Sigmoid colon (tissue), 7 donors: ENCODE measurements at places on chromosomes 7 and 10. TPM values are rescaled to one million over a fixed set of nuclear protein-coding genes. Genes with fewer than 3 reads are reported as not detected.

Gene TRIM73
- total RNA-seq, result 1.4 TPM

Gene OR9A2
- total RNA-seq, result not detected

Gene POT1
- 22.7 TPM for total RNA-seq

Gene GBX1
- not detected for total RNA-seq

Gene DENND2A
- 15.8 TPM for total RNA-seq

Gene PNLIPRP1
- total RNA-seq, result not detected

Gene TMEM213
- not detected for total RNA-seq

DNA sequence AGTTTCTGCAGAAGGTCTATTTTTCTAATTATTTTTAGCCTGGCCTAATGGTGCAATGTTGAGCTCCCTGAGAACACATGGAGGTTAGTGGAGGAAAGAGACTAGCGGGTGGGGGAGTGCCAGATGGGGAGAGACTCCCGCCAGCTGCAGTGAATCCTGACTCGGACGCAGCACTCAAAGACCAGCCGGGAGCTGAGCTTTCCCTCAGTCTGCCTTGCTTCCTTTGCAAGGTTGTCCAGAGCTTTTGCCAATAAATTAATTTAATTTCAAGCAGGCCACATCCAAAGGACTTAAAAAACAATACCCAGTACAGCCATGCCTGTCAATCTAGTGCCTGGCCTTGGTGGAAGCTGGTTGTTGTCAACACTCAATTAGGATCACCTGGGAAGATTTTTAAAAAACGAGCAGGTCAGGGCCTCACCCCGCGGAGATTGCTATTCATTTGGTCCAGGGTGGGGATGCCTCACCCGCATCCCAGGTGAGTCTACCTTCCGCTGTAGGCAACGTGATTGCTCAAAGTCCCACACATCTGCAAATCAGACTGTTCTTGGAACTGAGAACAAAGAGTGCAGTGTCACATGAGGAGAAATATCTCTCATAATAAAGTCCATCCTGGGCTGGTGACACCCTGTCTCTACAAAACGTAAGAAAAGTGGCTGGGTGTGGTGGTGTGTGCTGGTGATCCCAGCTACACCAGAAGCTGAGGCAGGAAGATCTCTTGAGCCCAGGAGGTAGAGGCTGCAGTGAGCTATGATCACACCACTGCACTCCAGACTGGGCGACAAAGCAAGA lies 4.0 kb downstream of the CLRN3 start:
- no peak for DNase-seq

- DNase-seq, result no peak
Measured at GRCh38 chr10:21402606-21403083, 122.8 kb downstream of the SKIDA1 start.

DNA sequence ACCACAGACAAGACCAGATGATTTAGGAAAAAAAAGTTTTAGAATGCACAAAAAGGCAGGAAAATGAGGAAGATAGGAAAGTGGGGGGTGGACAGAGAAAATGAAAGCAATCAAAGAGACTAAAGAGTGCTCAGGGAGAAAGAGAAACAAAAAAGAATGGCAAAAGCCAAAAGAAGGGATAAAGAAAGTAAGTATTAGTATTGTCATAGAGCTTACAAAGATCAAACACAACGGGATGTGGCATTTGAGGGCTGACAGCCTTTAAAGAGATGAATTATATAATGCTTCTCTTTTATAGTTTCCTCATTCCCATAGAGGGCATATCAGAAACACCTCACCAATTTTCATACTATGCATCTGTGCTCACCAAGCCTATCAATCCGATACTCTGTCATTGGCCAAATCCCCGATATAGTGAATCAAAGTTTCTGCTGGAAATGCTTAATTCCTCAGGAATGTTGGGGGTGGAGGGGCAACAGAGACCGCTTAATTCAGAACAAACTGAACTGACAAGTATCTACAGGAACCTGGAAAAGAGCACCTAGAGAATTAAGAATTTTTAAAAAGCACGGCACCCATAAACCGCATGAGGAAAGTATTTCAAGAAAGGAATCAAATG lies 2.7 kb downstream of the COG5 start:
- no peak for DNase-seq

- no peak for DNase-seq
Measured at GRCh38 chr10:101063050-101063525, 1.3 kb downstream of the KAZALD1 start.

DNA sequence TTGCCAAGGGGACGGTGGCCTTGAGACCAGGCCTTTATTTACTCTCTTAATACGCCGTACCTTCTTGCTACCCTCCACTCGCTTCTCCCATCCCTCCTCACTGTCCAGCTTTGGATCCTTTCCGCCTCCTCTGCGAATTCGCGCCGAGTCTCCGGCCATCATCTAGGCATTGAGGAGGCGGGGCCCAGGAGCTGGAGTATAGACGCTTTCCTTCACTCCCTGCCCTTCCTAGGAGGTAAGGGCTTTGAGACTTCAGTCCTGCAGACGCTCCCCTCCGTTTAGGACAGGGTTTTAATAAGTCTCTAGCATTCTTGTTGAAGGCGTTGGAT lies 538 bp downstream of the TFAM start:
- no peak for DNase-seq

- no peak for DNase-seq
Measured at GRCh38 chr7:98119256-98119918, 12.7 kb downstream of the LMTK2 start.

DNA sequence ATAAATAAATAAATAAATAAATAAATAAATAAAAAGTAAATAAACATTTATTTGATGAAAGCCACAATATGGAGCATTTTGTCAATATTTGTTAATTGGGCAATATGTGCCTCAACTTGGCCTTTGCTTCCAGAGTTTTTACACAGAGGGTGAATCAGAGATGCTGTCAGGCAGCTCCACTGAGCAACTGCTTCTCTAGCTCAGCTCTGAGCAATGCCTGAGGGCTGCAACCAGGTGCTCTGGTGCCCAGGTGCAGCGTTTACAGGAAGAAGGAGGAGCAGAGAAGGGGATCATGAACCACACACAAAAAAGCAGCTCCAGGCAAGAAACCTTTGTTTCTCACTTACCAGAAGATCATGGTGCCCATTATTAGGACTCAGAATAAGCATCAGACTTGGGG lies 876.2 kb upstream of the AUTS2 start:
- DNase-seq, result no peak

GRCh38 chr7:45617166-45617565 lies 43.0 kb downstream of the ADCY1 start:
- DNase-seq, result no peak

DNA sequence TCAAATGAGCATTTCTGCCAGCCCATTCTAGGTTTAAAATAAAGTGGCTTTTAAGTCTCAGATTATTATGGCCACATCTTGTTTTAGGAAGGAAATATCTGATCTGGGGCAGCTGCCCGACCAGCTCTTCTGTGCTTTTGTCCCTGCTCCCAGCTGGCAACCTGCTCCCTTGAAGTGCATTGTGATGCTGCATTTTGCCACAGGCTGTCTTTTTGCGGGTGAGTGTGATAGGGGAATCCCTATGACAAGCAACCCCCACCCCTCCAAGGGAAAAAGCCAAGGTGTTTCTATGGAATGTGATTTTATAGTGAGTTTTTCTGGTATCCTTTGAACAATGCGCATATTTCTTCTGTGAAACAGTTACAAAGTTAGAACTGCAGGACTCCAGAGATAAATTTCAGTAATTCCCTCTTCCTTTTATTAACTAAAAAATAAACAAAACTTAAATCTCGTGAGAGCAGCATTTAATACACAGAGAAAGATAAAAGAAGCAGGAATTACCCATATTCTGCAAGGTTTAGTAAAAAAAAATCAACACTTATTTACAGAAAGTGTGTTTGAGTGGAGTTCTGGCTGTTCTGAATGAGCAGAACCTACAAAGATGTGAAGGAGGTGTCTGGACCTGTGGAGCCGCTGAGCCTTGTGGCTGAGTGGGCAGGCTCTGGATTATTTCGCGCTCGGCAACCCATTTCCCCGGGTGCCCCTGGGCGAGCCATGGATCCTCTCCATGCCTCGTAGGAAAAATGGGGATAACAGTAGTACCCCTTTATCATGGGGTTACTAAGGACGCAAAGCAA lies 10.1 kb upstream of the HPS1 start:
- no peak for DNase-seq

- no peak for DNase-seq
Measured at GRCh38 chr10:49310460-49310859, 11.5 kb downstream of the C10orf71 start.

GRCh38 chr10:112956631-112957350 lies 6.7 kb downstream of the TCF7L2 start:
- DNase-seq, result peak; percentile 59

DNA sequence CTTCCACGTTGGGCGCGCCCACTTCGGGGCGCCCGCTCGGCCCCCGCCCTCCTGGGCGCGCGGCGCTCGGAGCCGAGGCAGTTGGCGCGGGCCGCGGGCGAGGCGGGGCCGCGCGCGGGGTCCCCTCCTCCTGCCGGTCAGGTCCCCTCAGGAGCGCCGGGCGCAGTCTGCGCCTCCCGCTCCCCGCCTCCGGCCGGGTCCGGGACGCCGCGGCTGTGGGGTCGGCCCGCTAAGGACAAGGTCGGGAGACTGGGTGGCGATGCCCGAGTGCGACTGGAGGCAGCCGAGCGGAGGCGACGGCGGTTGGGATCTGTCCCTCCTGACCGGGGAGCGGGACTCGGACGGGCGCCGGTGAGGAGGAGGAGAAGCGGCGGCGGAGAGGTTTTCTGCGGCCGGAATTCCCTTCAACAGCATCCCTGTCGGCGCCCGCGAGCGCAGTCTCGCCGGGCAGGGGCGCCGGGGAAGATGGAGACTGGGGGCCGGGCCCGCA lies at the start of gene ATRNL1:
Gene ATRNL1, plus strand, starts transcription at position 80 of the 490 bp plus-strand sequence. Its CDS starts 386 bp downstream, at position 466.
- peak; percentile 65 for DNase-seq

DNA sequence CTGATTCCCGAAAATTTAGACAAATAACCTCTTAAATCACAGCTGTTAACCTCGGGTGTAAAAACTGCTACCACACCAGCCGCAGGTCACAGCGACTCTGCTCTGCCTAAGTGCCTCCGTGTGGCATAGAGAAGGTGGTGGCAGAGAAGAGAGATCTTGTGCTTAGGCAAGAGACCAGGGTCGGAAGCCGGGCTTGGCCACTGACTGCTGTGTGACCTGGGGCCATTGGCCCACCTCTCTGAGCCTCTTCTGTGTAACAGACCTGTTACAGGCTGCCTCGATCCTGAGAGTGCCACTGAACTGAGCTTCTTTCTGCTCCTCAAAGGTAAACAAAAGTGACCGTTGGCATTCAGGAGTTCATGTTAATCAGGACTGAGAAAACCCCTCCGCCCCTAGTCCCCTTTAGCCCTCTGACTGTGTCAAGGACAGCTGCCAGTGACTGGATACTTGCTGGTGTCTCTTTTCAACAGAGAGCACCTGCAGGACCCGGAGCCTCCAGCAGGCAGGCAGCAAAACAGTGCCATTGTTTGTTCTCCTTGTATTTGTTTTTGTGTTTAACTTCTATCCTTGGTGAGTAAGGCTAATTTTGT lies 36.5 kb downstream of the ZMIZ1 start:
- DNase-seq, result no peak

DNA sequence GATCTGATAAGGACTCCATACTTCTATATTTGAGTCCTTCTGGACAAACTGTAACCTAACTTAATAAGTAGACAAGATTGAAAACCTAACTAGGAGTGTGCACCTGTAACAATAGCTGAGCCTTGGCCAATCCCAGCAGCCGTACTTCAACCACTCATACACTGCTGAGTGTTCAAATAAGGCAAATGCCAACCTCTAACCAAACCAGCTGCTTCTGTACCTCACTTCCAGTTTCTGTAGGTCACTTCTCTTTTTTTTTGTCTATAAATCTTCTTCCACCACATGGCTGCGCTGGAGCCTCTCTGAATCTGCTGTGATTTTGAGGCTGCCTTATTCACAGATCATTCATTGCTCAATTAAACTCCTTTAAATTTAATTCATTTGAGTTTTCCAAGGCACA lies 753.2 kb downstream of the DNAJB9 start:
- no peak for DNase-seq

GRCh38 chr7:157117796-157118195 lies 20.9 kb upstream of the UBE3C start:
- peak; percentile 7 for DNase-seq

DNA sequence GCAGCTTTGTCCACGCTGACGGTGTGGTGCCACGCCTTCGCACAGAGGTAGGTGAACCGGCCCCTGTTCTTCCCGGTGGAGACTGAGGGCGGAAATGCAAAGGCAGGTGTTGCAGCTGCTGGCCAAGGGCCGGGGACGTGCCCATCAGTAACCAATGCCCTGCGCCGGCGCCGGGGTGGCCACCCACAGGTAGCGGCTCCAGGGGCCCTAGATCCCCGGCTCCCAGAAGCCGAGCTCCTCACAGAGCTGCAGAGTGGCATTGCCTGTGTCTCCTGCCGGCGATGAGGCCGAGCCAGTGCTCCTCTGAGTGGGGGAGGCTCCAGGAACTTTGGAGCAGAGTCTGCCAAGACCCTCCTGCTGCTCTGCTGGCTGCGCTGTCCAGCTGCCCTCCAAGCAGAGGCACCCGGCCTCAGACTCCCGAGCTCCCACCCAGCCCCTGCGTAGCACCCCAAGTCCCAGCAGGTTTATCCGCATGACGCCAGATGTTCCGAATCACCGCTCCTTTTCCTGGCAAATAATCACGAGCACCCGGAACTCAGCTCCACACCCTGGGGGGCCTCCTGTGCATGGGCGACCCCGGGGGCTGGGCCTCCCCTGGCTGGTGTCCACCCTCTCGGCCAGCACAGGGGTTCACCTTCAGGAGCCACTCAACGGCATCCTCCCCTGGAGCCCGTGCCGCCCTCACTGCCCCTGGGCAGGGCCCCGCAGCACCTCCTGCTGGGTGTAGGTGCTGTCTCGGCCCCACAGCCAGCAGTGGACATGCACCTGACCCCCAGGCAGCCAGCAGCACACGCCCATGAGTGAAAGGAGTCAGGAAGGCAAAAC lies 22.1 kb downstream of the CFAP46 start:
- no peak for DNase-seq

DNA sequence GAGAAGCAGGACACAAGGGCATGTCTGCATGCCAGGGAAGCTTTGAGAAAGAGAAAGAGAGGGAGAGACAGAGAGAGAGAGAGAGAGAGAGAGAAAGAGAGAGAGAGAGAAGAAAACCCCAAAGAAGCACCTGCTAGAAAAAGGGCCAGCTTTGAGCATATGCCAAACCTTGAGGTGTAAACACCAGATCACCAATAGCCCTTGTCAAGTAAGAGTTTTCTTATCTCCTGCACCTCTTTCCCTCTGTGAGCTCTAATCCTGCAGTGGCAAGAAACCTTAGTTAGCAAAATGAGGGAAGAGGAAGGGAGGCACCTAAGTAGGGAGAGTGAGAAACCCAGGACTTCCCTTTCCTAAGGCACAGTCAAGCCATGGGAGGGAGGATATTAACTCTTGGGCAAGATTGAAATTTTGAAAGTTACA lies 11.3 kb upstream of the TRDMT1 start:
- no peak for DNase-seq
